Activated T-cell treated with anti-CD3 and anti-CD28 coated beads for 24 hours (primary cell): ENCODE measurements at places on chromosomes 6 and 20.

GRCh38 chr6:87261534-87261933 lies 60.9 kb upstream of the SMIM8 start:
- no peak for DNase-seq

- no peak for DNase-seq
These were observed 225.0 kb upstream of the TENT5A start for GRCh38 chr6:81977486-81977885.

GRCh38 chr6:51640021-51640420 lies 447.4 kb downstream of the PKHD1 start:
- no peak for DNase-seq

DNA sequence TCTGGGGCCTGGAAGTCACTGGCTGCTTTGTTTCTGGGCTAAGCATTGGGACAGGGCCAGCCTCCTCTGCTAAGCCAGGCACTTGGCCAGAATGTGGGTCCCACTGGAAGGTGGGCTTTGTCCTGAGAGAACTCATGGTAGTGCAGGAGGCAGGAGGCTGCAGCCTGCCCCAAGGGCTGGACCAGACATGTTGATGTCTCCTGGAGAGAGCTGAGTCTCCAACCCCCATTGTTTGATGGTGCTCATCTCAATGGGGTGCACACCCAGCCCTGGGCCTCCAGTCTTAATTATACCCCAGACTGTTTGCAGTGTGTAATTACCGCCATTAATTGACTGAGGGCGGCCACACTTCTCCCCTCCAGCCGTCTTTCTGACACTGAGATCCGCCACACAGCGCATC lies 220.5 kb upstream of the PMEPA1 start:
- no peak for DNase-seq

DNA sequence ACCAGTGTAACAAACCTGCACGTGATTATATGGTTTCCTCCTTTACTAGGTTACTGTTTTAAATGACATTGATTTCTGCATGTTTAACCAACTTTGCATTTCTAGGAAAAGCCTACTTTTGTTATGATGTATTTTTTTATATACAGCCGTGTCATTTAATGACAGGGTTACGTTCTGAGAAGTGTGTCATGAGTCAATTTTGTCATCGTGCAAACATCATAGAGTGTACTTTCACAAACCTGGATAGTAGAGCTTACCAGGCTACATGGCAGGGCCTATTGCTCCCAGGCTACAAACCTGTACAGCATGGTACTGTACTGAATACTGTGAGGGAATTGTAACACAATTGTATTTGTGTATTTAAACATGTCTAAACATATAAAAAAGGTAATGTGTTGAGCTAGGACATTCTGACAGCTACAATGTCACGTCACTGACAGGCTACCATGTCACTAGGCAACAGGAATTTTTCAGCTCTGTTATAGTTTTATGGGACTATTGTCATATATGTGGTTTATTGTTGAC lies 205.3 kb downstream of the PRL start:
- DNase-seq = no peak

GRCh38 chr6:109194880-109195279 lies 99.6 kb downstream of the CEP57L1 start:
- DNase-seq = no peak

- DNase-seq = no peak
These were observed 134.6 kb downstream of the FNDC1 start for GRCh38 chr6:159303784-159304183.

DNA sequence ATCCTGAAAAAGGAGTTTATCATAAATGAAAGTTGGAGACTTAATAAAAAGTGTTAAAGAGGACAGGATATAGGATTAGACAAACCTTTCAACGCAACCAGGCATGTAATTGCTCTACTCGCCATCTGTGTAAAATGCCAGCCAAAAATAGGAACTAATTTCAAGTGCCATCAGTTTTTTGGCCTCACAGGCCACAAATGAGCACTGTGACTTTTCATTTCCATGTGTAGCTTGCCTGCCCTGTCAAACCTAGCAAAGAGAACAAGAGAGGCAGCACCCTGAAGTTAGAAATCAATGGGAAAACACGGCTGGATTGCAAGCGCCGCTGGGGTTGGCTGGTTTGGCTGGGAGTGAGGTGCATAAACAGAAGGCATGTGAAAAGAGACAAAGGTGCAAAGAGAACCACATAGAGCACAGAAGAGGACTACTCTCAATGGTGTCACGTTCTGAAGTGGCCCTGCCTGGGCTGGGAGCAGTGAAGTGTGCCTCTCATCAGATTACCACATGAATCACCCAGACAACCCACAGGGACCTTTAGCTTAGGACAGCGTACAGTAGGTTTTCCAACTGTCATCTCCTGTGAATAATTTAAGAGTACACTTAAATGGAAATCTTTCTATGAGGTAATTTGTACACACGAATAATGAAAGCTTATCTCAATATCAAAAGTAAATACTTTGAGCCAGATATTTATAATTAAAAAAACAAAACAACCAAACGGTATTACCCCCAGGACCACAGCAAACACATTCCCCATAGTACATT lies 78.0 kb upstream of the NHSL1 start:
- no peak for DNase-seq

- no peak for DNase-seq
These were observed 9.4 kb downstream of the MAS1 start for GRCh38 chr6:159899994-159900745.

DNA sequence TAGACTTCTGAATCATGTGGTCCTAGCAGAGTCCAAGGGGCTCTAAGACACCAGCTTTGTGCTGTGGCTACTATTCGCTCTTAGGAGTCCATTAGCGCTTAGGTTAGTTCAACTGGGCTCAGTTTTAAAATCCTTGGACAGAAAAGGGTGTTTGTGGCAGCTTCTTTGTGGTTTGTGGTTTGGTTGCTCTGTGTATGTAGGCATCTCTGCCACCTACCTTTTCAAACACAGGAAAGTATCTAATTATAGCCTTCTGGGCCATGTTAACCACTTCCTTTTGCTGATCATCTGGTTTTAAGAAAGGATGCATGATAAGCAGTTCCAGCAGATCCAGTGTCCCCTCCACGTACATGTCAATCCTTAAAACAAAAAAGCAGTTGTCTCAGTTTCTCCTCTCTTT lies 10.8 kb downstream of the GSTA4 start:
- DNase-seq = peak; percentile 17

- no peak for DNase-seq
These were observed 451.2 kb upstream of the JAG1 start for GRCh38 chr20:11124849-11125505.

DNA sequence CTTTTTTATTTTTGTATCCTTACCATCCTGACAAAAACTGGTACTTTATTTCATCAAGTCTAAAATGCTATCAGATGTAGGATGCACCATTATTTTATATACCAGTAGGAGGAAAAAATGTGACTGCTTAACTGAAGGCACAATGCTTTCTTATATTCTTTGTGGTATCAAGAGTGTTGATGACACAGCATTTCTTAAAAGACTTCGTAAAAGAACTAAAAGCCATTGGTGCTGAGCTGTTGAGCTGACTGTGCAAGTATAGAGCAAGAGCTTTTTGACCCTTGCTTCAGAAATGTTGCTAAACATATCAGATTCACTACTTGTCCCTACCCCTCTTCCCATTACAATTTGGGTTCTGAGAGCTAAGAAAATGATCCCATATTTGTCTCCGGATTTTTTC lies 17.5 kb downstream of the SF3B5 start:
- no peak for DNase-seq

GRCh38 chr20:51667491-51667890 lies 100.7 kb downstream of the ATP9A start:
- no peak for DNase-seq

GRCh38 chr6:30399390-30400058 lies 54.6 kb downstream of the RPP21 start:
- no peak for DNase-seq

- no peak for DNase-seq
These were observed 124.7 kb upstream of the SASH1 start for GRCh38 chr6:148217921-148218320.

- no peak for DNase-seq
These were observed 35.1 kb downstream of the TIAM2 start for GRCh38 chr6:155030148-155030720.

GRCh38 chr6:34468378-34468892 lies 2.6 kb downstream of the PACSIN1 start:
- DNase-seq = no peak

DNA sequence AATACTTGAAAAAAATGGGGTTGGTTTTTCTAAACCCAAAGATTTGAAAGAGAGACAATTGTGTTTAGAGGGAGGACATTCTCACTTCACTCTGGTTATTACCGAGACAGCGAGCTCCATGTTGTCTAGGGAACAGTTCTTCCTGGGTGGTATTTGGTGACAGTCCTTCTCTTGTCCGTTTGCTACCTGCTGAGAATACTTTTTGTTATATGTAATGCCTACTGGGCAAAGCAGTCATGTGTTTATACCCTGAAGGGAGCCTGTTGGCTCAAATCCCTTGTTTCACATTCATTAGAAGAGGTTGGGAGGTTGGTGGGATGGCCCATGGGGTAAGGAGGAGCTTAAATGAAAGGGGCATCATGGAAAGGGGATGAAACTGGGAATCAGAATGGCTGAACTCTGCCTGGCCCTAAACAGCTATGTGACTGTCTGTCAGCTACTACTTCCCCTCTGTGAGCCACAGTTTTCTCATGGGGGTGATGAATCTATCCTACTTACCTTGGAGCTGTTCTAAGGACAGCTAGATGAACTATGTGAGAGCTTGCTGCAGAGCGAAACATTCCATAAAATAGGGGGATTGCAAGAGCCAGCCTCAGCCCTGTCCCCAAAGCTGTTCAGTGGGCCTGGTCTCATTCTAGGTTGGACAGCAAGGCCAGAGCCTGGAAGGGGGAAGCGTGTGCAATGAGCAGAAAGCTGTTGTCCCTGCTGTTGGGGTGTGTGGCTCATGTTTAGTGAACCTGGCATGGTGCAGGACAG lies 43.5 kb downstream of the FNDC1 start:
- no peak for DNase-seq

GRCh38 chr6:25868436-25869183 lies 5.4 kb downstream of the SLC17A3 start:
- no peak for DNase-seq

DNA sequence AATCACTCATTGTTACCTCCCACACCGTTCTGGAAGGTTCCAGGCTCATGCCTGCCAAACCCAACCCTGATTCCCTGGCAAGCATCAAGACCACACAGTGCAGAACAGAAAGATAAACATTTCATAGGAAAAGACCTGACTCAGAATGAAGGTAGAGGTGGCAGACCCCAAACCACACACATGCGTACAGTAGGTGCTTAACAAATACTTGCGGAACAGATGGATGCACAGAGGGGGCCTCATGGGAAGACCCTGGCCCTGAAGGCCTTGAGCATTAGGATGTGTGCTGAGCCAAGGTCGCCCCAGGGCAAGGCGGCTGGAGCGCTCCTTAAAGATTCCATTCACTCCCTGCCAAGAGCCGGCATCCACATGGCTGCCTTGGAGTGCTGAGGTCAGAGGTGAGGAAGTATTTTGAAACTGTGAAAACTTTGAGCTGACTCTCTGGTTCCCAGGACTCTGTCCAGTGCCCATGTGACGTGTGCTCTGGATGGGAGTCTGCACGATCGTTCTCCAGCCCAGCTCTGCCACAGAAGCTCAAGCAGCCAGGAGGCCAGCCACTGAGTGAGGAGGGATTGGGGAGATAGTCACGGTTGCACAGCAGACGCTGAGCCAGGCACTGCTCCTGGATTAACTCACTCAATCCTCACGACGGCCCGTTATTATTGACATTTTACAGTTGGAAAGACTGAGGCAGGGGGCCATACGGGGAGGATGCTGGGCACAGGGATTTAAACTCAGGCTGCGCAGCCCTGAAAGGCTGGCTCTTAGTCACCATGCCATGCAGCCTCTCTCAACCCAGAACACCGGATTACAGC lies 65.5 kb upstream of the AFDN start:
- no peak for DNase-seq

DNA sequence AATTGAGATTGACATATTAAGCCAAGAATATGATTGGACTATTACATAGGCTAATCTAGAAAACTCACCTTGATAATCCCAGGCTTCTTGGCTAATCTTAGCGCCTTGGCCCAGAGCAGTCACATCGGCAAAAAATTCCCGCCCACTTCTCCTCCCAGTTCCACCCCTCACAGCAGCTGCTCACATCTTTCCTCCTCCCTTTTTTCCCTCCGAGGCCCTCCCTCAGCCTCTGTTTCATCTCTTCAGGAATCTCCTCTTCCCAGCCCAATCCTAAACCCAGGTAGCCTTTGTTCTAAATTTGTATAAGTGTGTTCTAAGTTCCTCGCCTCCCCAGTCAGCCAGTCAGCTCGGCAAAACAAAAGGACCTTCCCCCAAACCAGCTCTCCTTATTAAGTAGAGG lies 184.3 kb downstream of the PRKN start:
- DNase-seq = no peak

DNA sequence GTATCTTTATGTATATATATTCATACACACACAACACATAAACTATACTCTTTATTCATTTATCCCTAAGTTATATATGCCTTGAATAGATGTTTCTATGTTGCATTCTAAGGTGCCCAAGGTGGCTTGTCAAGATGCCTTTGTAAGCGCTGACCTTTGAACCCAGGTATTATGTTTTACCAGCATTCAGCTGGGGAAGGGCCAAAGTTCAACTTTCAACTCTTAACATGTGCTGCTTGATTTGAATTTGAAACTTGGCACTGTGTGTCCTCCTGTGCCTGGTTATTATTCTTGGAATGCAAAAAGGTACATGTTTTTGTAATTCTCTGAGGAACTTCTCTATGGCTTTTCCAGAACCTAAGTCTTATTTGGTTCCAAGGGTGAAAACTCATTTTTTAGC lies 146.5 kb downstream of the EDN1 start:
- no peak for DNase-seq

DNA sequence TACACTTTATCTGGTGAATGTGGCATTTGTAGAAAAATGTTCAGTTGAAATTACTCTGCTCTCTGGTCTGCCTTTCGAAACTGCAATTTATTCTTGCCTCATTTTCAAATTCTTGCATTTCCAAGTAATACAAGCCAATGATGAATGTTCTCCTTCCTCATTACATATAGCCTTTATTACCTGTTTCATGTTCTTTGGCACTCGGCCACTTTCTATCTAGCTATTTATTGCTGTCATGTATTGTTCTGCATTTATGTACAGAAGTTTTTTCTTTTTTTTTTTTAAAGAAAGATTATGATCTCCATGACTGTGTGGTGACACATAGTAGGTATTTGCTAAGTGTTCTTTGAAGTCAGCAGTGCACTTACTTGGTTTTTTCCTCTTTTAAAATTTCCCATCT lies 261.4 kb downstream of the ZFAND3 start:
- no peak for DNase-seq

DNA sequence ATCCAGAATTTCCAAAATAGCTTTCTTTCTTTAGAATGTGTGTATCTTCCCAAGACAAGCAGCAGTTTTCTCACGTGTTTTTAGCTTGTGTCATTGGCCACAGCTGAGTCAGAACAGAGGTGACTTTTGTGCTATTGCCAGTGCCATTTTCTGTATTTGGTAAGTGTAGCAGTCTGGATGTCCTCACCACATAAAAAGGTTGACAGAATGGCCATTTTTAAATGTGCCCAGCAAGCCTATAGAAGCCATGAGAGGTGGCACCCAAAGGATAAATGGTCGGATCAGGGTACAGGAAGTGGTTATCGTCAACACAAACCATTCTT lies 269.5 kb upstream of the HSF2 start:
- DNase-seq = no peak

GRCh38 chr20:44137266-44137801 lies 49.7 kb downstream of the JPH2 start:
- no peak for DNase-seq

GRCh38 chr6:142744836-142745235 lies 200.1 kb downstream of the HIVEP2 start:
- no peak for DNase-seq

- DNase-seq = no peak
These were observed 243.5 kb downstream of the CDKAL1 start for GRCh38 chr6:20777801-20778200.

- DNase-seq = no peak
These were observed 338.0 kb downstream of the ADGRB3 start for GRCh38 chr6:68973066-68973465.
